ENCODE measurements at places on chromosomes 5 and 9.

GRCh38 chr5:135492319-135492626, 40.1 kb upstream of the TIFAB start:
- DNase-seq: no peak

DNA sequence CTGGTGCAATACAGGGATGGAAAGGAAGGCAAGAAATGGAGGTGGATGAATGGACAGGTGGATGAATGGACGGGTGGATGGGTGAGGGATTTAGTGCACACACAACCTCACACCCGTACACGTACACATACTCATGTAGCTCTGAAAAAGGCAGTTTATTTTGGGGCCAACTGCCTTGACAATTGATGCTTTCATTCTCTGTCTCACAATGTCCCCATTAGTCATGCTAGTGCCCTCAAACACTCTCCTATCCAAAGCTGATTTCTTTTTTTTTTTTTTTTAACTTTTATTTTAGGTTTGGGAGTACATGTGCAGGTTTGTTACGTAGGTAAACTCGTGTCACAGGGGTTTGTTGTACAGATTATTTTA, 495.0 kb downstream of the DMAC1 start:
- DNase-seq: no peak

DNA sequence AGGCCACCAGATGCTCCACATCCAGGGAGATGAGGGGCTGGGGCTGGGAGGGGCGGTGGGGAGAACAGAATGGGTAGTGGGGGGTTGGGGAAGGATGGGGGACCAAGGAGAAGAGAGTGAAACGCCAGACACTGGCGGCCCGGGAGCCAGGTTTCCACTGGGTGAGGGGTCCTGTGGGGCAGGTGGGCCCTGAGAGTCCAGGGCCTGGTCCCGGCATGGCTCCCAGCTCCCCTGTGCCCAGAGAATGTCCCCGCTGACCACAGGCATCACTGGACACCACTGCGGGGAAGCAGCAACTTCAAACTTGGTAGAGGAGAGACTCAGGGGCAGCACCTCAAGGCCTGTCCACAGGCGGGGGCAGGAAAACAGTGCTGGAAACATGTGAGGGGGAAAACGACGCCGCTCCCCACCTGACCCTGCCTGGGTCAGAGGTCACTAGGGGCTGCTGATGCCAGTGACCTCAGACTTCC, 13.2 kb downstream of the NINJ1 start:
- DNase-seq: no peak

GRCh38 chr5:149563466-149563865, 12.2 kb upstream of the CSNK1A1 start:
- DNase-seq: no peak

GRCh38 chr5:2128686-2129355, 246.1 kb upstream of the IRX4 start:
- no peak for DNase-seq

DNA sequence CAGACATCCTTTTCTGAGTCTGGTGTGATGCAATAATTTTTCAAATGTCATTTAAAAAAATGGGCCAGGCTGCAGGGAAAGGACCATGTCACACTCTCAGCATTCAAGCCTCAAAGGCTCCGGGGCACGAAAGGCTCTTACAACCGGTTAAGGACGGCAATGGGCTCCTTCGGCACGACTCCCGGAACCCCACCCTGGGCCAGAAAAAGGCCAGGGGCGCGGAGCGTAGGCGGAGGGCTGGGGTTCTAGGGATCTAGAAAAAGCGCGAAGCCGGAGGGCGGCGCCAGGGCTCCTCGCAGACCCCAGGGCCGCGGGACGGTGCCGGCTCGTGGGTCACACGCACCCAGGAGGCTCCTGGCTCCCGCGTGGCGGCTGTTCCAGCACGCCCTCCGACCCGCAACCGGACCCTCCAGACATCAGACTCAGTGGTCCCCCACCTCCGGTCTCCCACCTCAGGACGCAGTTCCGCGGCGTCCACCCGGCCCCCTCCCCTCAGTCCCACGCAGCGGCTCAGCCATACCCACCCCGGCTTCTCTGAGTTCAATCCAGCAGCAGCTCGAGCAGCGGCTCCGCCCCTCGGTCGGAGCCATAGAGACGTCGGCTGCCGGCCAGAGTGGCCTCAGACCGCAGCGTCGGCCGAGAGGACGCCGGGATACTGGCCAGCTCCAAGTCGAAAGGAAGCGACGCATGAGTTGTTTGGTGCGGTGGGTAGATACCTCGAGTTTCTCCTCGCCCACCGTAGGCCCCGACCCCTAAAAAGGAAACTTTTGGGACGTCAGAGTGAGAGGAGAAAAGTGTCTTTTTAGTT, at the start of gene TMEM267:
TMEM267 (minus strand) TSS at position 568 of the 808 bp plus-strand sequence. CDS start 29,896 bp downstream, outside the sequence.
- DNase-seq: peak; percentile 88

DNA sequence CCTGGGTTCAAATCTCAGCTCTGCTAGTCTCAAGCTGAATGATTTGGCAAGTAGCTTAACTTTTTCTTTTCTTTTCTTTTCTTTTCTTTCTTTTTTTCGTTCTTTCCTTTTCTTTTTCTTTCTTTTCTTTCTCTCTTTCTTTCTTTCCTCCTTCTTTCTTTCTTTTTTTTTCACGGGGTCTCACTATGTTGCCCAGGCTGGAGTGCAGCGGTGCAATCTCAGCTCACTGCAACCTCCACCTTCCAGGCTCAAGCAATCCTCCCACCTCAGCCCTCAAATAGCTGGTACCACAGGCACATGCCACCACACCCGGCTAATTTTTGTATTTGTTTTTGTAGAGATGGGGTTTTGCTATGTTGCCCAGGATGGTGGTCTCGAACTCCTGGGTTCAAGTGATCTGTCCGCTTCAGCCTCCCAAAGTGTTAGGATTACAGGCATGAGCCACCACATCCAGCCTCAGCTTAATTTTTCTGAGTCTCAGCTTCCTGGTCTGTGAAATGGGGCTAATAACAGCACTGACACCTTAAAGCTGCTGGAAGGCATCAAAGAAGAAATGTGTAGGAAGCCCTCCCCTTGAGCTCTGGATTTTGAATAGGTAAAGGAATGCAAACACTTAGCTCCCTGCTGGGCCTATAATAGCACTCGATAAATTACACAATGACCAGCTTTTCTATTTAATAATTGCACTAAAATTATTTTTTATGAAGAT, 17.5 kb upstream of the PPARGC1B start:
- no peak for DNase-seq

GRCh38 chr9:34746526-34746925, 36.6 kb upstream of the CCL21 start:
- no peak for DNase-seq

DNA sequence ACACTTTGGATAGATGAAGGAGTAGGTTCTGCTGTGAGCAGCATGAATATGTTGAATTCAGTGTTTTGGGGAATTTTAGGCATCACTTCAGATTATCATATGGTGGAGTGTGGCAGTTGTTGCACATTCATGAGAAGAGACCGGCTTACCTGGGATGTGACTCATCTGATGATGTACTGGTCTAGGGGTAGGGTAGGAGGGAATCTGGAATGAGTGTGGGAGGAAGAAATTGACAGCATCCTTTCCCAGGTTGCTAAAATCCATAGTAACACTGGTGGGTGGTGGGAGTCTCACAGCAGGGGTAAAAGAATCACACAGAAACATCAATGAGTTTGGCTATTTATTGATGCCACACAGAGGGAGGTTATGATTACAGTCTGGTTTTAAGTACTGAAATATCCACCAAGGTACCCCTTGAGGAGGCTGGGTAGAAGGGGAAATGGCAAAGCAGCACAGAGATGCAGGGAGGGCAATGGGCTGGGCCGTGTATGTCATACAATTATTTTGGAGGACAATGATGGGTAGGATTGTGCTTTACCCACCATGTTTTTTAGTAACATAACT, 82.5 kb downstream of the TARS1 start:
- DNase-seq: no peak

GRCh38 chr9:17614903-17615302, 36.0 kb downstream of the SH3GL2 start:
- DNase-seq: peak; percentile 55

- no peak for DNase-seq
Observed at GRCh38 chr9:7239708-7240107, 481.9 kb downstream of the KDM4C start.

DNA sequence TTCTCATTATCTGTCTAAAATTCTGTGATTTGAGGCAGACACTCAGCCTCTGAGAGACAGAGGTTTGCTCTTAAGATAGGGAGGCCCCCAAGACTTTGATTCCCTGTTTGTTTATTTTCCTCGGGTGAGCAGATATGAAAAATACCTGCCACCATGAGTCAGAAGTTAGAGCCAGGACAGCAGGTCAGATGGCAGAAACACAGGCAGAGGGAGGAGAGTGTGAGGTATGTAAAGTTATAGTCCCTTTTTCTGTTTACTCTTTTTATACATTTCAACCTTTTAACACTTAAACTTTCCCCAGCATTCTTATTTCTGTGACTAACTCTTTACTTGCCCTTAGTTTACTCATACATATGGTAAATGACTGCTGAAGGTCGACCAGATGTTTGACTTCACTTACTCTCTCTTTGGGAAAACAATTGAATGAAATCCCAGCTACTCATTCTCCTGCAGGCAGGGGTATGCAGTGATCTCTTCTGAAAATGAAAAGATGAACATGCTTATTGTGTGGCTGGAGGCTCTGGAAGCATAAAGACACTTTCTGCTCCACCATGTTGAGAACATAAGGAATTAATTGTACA, 383.8 kb downstream of the NTRK2 start:
- DNase-seq: no peak

DNA sequence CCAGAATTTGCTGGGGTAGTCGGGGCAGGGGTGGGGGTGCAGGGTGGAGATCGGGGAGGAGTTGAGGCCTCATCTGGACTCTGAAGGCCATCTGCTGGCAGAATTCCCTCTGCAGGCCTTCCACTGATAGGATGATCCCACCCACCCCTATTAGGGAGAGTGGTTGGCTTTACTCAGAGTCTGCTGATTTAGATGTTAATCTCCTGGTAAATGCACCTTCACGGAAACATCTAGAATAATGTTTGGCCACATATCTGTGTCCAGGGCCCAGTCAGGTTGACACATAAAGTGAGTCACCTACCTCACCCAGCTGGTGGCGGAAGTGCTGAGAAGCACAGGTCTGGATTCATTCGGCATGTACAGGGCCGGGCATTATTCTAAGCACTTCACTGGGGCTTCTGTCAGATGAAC, 50.0 kb downstream of the DAPK1 start:
- DNase-seq: no peak

DNA sequence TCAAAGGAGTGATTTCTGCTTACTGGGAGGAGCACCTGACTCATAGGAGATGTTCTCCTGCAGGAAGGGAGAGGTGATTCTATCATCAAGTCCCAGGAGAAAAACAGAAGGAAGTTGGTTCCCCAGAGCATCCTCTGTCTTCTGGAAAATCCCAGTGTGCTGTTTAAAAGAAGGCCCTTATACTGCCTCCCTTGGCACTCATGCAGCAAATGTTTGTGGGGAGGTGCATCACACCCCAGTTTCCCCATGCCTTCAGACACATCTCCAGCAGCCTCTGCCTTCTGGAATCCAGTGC, 63.1 kb downstream of the PPARGC1B start:
- DNase-seq: no peak

DNA sequence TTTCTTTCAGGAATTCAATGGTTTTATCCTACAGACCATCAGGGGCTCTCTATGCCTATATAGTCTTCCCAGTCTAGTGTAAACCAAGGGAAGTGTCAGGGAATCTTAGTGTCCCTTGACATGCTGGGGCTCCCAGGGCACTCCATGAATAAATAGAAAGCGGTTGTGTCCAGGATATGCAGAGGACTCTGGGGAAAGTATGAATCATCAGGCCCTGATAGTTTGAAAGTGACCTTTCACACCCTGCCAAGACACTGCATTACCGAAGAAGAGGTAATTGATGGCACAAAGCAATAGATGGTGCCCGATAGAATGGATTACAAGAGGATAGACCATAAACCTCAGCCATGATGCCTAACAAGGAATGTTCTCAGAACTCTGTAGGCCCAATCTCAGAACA, 163.3 kb upstream of the DAPK1 start:
- no peak for DNase-seq

DNA sequence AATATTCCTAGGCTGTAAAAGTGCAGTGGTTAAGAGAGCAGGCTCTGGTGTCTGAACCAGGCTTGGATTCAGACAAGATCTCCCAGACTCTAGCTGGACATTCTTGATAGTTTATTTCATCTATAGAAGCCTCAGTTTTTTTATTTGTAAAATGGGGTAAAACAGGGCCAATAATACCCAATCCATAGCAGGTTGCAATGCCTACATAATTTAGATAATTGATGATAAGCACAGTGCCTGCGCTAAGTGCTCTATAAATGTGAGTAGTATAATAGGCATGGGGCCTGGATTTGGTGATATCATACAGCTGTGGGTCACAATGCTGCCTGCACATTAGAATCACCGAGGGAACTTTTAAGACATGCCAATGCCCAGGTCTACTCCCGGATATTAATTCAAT, 603.5 kb downstream of the ISL1 start:
- DNase-seq: no peak

GRCh38 chr5:69083412-69083811, 10.4 kb upstream of the SLC30A5 start:
- no peak for DNase-seq

GRCh38 chr5:88944751-88945531, 62.0 kb upstream of the MEF2C start:
- DNase-seq: no peak

DNA sequence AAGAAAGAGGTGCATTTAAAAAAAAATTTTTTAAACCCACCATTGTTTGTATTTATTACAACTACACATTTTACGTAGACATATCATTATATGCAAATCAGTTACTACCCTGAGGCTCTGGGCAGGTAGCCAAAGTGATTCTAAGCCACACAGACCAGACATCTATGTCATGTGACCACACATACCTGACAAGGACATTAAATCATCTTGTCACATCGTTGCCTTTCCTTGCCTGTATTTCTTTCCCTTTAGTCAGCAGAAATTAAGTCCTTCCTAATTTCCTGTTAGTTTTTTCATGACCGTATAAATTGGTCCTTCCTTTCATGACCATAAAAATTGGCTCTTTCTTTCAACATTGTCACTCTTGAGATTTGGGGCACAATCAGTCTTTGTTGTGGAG, 134.2 kb upstream of the MARCHF11 start:
- peak; percentile 90 for DNase-seq

GRCh38 chr9:69085569-69086283, 50.2 kb downstream of the FXN start:
- no peak for DNase-seq

DNA sequence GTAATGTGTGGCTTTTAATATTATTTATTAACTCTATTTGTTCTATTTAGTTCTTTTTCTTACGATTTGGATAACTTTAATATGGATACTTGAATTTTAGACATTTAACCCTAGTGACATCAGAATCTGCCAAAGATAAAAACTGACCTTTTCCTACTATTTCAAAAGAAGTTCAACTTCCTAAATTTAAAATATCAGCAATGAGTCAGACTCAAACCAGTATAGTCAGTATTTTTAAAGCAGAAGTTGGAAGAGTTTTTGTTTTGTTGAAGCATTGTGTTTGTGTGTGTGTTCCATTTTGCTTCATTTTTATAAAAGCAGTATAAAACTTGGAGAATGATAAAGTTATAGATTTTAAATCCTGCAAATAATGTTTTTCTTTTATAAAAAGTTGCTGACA, 251.8 kb upstream of the RASA1 start:
- DNase-seq: no peak
